ENCODE measurements at places on chromosomes 1 and 21.

DNA sequence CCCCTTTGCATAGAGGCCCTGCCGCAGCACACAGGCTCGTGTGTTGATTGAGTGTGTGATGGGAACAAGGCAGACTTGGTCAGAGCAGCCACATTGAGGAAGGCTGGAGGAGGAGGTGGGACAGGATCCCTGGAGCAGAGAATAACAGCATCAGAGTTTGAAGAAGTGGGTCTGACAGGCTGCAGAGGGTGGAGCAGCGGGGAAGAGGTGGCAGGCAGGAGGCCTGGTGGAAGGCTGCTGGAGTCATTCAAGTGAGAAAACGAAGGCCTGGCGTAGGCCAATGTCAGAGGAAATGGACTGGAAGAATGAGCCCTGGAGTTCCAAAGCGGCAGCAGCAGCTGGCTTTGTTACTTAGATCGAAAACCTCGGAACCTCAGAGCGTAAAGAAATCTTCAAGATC is 115.0 kb upstream of the GRIK3 start:
- DNase-seq, result no peak

GRCh38 chr21:29384683-29385359 is 86.1 kb downstream of the BACH1 start:
- no peak for DNase-seq

GRCh38 chr1:38341694-38342093 is 295.1 kb upstream of the POU3F1 start:
- no peak for DNase-seq

DNA sequence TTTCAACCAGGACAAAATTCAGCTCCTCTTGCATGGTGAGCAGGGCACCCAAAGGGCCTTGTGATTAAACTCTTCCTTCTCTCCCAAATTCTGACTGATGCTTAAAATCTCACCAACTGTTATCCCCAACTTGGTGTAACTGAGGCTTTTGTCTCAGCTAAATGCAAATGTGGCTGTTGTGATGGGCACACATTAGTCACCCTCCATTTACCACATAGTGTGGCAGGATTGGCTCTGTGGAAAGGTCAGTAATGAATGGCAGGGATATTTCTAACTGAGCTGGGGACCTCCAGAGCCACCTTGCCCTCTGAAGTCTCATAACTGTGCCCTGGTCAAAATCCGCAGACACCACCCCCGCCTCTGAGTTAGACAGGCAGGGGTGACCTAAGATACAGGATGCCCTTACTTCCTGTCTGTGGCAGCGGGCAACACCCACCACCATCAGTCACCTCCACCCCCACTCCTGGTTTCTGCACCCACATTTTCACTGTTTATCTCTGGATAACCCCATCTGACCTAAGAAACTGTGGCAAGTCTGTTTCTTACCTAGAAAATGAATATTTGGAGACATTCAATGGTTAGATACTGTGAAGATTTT is 25.4 kb upstream of the RGS16 start:
- no peak for DNase-seq

- DNase-seq, result no peak
These were observed 85.9 kb upstream of the ADAM30 start for GRCh38 chr1:119981986-119982815.

- DNase-seq, result no peak
These were observed 347.4 kb downstream of the PTPRU start for GRCh38 chr1:29583727-29584126.

DNA sequence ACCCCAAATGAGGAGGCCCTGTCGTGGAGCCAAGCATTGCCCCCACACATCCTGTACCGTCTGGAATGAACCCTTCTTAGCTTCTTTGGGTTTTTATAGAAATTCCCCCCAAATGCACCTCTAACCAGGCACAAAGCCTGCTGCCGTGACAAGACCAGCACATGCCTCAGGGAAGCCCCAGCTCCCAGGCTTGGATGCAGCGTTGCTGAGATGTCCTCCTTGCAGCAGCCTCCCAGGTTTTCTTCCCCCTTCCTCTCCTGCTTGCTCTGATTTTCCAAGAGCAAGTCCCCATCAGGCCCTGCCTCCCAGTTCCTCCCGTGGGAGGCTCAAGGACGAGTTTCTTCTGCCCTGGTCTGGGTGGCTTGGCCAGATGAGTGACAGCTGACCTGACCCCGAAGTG is 119.0 kb upstream of the VAMP3 start:
- DNase-seq, result no peak

- DNase-seq, result no peak
These were observed 83.0 kb downstream of the RRAGC start for GRCh38 chr1:38776466-38777065.

DNA sequence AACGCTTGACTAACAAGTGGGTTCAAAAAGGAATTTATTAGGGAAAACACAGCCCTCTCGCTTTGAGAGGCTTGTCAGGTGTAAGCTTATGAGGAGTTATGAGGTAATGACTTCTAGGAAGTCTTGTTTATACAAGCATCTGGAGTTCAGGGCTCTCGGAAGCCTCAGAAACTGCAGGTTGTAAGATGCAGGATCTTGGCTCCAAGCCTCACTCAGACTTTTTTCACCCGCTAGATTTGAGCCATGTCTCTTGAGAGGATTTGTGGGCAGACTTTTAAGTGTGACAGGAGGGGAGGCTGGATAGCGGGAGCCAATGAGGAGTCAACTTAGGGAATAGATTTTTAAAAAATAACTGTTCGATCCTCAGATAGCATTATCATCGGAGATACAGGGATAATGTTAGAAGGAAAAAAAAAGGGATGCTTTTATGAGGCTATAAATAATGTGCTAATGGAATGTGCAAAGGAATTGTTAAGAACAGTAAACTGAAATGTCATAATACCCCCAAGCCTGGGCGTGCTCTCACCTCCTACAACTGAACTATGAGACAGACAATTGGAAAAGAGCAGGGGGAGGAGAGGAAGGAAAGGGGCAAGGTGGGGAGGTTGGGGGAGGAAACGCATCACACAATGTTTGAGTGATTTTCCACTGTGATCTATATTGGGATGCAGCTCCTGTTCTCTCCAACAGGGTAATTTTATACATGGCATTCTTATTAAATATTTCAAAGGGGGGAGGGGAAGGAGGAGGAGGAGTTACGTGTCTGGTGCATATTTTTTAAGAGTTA is 107.4 kb upstream of the ESRRG start:
- DNase-seq, result no peak

DNA sequence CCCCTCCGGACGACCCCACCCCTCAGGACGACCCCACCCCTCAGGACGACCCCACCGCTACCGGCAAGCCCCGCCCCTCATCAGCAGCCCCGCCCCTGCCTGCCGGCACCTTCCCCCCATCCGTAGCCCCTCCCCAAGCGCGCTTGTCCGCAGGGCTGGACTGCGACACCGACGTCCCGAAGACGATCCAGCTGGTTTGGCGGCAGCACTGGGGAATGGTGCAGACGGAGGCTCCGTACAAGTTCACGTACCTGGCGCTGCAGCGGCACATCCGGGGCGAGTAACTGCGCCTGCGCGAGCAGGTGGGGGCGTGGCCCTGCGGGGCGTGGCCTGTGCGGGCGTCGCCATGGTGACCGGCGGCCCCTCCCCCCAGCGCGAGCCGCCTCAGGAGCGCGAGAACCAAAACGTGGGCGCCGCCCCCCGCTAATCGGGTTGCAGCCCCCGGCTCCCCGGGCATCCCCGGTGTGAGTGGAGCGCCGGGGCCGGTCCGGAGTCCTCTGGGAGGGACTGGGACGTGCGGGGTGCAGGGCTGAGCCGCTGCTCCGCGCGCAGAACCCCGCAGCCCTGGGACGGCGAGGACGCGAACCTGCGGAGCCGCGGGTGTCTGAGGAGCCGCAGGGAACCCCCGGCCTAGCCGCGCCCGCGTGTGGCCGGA is 4.9 kb downstream of the RNF223 start:
- no peak for DNase-seq

GRCh38 chr1:167509587-167509986 is 8.7 kb downstream of the CD247 start:
- no peak for DNase-seq

GRCh38 chr1:74592580-74593355 is 80.4 kb upstream of the LRRC53 start:
- DNase-seq, result no peak

DNA sequence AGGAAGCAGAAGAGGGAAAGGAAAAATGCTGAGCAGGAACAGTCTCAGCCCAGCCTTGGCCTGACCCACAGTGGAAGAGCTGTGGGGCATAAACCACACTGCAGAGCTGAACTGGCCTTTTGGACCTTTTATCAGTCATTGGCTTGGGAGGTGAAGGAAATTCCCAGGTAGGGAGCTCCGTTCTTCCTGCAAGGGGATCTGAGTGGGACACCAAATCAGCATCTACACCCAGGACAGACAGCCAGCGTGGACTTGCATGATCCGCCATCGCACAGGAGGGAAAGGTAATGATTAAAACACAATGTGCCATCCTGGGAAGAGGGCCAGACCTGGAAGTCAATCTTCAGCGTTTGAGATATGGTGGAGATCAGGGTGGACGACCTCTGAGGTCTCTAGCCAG is 1.2 kb upstream of the MTFR1L start:
- DNase-seq, result no peak

GRCh38 chr1:197145446-197146024 is 934 bp downstream of the ASPM start:
- no peak for DNase-seq

- DNase-seq, result no peak
These were observed 4.8 kb downstream of the CLDN8 start for GRCh38 chr21:30211071-30211470.

DNA sequence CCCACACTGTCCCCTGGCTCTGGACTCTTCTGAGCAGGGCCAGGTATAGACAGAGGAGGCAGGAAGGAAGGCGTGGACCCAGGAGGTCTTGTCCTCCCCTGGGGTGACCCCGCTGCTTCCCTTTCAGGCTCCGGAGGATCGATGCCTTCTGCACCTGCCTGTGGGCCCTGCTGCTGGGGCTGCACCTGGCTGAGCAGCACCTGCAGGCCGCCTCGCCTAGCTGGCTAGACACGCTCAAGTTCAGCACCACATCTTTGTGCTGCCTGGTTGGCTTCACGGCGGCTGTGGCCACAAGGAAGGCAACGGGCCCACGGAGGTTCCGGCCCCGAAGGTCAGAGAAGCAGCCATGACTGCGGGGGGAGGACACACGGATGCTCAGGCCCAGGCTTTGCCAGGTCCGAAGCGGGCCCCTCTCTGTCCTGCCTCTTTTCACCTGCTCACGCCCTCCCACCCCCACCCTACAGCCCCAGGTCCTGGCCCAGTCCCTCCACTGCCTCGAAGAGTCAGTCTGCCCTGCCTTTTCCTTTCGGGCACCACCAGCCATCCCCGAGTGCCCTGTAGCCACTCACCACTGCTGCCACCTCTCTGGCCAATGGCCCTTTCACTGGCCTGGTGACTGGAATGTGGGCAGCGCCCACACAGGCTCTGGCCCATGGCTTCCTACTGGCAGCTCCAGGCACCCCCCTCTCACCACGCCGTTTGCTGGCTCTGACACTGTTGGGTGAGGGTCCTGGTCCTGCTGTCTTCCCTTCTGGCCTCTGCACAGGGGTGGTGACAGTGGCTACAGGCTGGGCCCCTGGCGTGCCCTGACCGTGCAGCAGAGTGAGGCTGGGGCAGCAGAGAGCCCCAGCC is 13.5 kb downstream of the TMEM201 start:
- DNase-seq, result no peak

GRCh38 chr1:63157085-63157484 is 165.3 kb upstream of the FOXD3 start:
- no peak for DNase-seq

- DNase-seq, result no peak
These were observed 67.0 kb downstream of the KCNAB2 start for GRCh38 chr1:6112690-6113005.

GRCh38 chr1:162004441-162004950 is 19.2 kb downstream of the OLFML2B start:
- DNase-seq, result no peak

GRCh38 chr21:41680444-41681347 is 86.2 kb downstream of the RIPK4 start:
- no peak for DNase-seq

- no peak for DNase-seq
These were observed 129.2 kb downstream of the RGS21 start for GRCh38 chr1:192445839-192446489.

- DNase-seq, result no peak
These were observed 36.5 kb downstream of the FHAD1 start for GRCh38 chr1:15283526-15283925.

DNA sequence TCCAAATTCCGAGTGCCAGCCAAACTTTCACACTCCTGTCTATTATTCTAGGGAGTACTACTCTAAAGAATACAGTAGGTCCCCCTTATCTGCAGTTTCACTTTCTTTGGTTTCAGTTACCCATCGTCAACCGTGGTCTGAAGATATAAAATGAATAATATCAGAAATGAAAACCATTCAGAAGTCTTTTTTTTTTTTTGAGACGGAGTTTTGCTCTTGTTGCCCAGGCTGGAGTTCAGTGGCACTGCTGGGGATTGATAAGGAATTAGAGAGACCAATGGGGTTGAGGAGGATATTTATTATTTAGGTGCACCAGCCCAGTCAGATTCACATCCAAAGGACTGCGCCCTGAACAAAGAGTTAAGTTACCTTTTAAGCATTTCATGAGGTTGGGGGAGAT is 52.9 kb upstream of the SRSF10 start:
- no peak for DNase-seq

- no peak for DNase-seq
These were observed 32.8 kb downstream of the MTARC1 start for GRCh38 chr1:220819467-220820026.

DNA sequence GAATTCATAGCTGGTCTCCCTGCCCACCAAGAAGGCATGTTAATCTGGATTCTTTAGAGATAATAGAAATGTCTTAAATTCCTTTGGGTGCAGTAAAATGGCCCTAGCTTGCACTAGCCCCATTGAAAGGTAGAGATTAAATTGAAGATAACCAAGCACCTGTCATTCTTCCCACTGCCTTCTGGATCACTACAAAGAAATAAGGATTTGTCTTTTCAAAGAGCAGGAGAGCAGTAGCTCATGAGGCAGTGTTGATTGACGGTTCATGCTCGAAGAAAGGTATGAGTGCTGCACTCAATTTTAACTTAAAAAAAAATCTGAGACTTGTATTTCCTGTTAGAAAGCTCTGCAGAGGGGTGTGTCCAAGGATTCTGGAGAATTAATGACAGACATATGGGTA is 74.9 kb upstream of the F3 start:
- DNase-seq, result no peak

Data from iPS DF 6.9 (cell line).